CD4-positive, CD25-positive, alpha-beta regulatory T cell (primary cell): ENCODE measurements at places on chromosomes 7 and 10.

DNA sequence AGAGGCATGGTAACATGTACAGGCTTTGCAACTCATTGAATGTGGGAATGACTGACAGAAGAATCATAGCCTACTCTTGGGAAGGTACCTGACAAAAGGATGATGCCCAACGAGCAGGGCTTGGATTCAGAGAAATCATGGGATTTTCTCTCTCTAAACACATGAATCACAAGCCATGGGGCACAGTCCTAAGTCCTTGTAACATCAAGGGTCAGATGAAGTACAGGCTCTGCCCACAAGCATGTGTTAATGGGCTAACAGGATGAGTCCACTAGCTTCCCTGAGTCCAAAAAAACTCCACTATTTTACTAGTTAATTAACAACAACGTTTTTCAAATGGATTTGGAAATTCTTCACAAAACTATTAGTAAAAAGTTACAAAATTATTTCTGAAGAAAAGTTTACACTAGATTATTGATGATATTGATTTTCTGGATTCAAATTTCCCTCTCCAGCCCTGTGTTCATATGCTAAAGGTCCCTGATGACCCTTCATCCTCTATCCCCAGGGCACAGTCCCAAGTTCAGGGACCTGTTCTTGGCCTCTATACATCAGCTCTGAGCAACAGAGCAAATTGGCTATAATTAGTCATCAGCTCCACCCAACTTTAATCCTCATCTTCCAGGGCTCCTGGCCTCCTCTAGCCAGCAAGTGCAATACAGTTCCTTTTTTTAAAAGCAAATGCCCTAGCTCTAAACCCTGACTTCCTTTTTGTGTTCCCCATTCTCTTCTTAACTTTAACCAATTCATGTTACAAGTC lies 99.8 kb downstream of the GSAP start:
- H3K27ac ChIP-seq, result no peak overlapping the region
- H3K27me3 ChIP-seq, result no peaks in the 10 kb centered on the region
- H3K4me3 ChIP-seq, result no peak overlapping the region
- H3K36me3 ChIP-seq, result peaks cover 9% of the 10 kb centered on the region
- H3K4me1 ChIP-seq, result no peaks in the 10 kb centered on the region

GRCh38 chr10:51028420-51028819 lies 45.9 kb upstream of the PRKG1 start:
- no peaks in the 10 kb centered on the region for H3K4me1 ChIP-seq
- H3K27ac ChIP-seq, result no peak overlapping the region
- no peak for DNase-seq
- no peaks in the 10 kb centered on the region for H3K36me3 ChIP-seq
- H3K4me3 ChIP-seq, result no peak overlapping the region

DNA sequence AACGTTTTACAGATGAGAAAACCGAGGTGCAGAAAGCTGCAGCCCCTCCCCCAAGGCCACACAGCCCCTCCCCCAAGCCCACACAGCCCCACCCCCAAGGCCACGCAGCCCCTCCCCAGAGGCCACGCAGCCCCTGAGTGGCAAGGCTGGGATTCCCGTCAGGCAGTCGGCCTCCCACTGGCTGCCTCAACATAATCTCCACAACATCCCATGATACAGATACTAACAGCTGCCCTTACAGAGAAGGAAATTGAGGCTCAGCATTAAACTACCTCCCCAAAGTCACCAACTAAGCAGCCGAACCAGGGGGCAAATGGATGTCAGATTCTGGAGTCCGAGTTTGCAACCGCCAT lies 15.9 kb downstream of the SH3PXD2A start:
- no peaks in the 10 kb centered on the region for H3K36me3 ChIP-seq
- H3K27me3 ChIP-seq, result no peaks in the 10 kb centered on the region

DNA sequence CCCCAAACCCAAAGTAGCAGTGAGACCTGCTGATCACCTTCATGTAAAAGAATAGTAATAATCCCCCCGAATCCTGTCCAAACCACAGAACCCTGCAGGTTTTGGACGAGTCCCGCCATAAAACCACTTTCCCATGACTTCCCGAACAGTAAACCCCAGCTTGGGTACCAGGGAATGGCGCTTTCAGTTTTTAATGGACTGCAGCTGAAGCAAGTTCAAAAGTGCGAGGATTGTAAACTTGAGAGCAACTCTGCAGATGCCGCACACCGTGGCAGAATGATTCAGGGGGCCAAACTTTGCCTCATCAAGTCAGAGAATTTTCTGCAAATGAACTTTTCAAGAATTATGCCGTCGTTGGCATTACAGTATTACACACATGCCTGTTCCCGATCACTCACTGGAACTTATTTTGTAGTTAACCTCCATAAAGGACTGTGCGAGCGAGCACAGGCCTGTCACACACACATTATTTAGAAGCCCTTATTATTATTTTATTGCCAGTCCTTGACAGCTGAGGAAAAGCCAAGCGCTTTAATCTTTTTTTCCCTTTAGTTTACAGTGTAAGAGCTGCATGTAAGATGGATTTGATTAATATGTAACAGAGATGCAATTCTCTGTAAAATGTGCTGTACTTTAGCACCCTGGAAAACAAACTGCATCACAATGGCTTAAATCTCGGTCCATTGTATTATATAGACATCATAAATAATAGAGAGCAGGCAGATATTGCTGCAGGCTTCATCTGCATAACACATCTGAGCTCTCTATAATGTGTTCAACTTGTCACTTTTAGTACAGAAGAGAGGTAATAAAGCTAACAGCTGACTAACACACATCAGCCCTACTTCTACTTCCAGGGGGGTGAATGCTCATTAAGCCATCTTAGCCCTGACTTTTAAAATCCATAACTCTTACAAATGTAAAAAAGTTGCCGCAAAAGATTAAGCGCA lies 493.5 kb upstream of the GALNT17 start:
- no peak for DNase-seq
- H3K27me3 ChIP-seq, result no peaks in the 10 kb centered on the region
- no peaks in the 10 kb centered on the region for H3K36me3 ChIP-seq

- H3K36me3 ChIP-seq, result no peaks in the 10 kb centered on the region
- no peak overlapping the region for H3K27ac ChIP-seq
- no peak for DNase-seq
- H3K4me3 ChIP-seq, result no peak overlapping the region
- no peaks in the 10 kb centered on the region for H3K27me3 ChIP-seq
- peaks cover 16% of the 10 kb centered on the region for H3K4me1 ChIP-seq
Measured at GRCh38 chr10:112365451-112365850, 8.5 kb upstream of the ACSL5 start.

DNA sequence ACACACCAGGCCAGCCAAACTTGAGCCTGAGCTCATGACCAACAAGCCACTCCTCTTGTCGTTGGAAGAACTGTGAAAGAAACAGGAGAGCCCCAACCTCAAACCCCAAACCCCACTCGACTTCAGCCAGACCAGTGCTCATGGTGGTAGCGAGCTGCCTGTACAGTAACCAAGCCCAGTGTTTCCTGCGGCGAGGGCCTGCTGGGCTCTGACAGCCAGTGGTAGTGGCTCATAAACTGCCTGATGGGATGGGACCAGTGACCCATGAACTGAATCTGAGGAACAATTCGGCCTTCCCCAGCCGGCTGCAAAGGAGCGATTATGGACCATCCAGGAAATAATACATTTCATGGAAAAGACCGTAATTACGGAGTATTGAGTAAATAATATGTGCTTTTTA lies 191.9 kb downstream of the RPS24 start:
- DNase-seq, result no peak
- H3K27me3 ChIP-seq, result no peaks in the 10 kb centered on the region
- no peaks in the 10 kb centered on the region for H3K36me3 ChIP-seq
- no peak overlapping the region for H3K4me3 ChIP-seq

DNA sequence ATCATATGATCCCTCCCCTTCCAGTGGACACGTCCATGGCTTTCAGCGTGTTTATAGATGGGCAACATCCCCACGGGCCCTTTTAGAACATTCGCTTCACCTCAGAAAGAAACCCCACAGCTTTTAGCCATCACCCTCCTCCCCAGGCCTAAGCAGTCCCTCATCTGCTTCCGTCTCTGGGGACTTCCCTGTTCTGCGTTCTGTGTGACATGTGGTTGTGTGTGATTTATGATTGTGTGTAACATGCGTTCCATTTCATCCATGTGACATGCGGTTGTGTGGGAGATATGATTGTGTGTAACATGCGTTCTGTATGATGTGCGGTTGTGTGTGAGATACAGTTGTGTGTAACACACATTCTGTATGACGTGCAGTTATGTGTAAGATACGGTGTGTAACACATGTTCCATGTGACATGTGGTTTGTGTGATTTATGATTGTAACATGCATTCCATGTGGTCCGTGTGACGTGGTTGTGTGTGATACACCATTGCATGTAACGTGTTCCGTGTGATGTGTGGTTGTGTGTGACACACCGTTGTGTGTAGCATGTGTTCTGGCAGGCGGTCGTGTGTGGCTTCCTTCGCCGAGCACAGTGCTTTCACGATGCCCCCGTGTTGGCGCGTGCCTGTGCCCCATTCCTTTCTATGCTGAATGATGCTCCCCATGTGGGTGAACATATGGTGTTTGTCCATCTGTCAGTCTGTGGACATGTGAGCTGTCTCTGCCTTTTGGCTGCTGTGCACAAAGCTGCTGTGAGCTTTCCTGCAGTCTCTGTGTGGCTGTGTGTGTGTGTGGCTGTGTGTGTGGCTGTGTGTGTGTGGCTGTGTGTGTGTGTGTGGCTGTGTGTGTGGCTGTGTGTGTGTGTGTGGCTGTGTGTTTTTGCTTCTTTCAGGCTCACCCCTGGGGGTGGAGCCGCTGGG lies 26.2 kb downstream of the PWWP2B start:
- DNase-seq, result no peak
- no peaks in the 10 kb centered on the region for H3K36me3 ChIP-seq
- H3K27me3 ChIP-seq, result no peaks in the 10 kb centered on the region
- H3K4me3 ChIP-seq, result no peak overlapping the region
- H3K4me1 ChIP-seq, result peaks cover 17% of the 10 kb centered on the region

- DNase-seq, result no peak
- no peak overlapping the region for H3K27ac ChIP-seq
- no peaks in the 10 kb centered on the region for H3K36me3 ChIP-seq
- no peak overlapping the region for H3K4me3 ChIP-seq
- H3K4me1 ChIP-seq, result peaks cover 3% of the 10 kb centered on the region
- H3K27me3 ChIP-seq, result no peaks in the 10 kb centered on the region
Measured at GRCh38 chr10:114715171-114715670, 57.1 kb upstream of the ABLIM1 start.

DNA sequence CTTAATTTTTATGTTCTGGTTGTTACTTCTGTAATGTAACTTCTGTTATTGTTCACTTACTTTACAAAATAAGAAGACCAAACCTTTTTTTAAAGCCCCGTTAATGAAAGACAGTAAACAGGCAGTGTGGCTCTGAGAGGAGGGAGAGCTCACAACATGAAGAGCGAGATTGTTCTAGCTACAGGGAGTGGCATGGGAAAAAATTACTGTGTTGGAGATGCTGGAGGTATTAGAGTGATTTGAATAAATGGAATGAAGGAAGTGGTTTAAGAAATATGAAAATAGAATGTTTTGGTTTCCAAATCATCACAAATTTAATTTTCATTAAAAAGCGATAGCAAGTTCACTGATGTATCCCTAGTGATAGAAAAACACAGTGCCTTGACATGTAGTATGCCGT lies 31.8 kb downstream of the REEP3 start:
- no peaks in the 10 kb centered on the region for H3K27me3 ChIP-seq
- no peaks in the 10 kb centered on the region for H3K36me3 ChIP-seq
- H3K4me1 ChIP-seq, result no peaks in the 10 kb centered on the region
- no peak overlapping the region for H3K4me3 ChIP-seq

DNA sequence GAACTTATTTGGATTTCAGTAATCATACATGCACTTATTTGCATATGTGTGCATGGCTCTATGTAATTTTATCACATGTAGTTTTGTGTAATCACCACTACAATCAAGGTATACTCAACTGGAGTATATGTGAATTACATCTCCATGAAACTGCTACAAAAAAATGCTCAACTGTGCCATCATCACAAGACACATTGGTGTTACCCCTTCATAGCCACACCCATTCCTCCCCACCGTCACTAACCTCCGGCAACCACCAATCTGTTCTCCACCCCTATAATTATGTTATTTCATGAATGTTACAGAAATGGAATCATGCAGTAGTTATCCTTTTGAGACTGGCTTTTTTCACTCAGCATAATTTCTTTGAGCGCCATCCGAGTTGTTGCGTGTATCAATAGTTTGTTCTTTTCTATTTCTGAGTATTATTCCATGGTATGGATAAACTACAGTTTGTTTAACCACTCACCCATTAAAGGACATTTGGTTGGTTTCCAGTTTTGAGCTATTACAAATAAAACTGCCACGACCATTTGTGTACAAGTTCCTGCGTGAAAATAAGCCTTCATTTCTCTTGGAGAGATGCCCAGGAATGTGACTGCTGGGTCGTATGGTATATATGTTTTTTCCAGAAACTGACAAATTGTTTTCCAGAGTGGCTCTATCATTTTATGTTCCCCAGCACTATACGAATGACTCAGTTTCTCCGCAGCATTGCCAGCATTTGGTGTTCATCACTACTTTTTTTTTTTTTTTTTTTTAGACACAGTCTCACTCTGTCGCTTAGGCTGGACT lies 11.3 kb upstream of the SMO start:
- H3K36me3 ChIP-seq, result no peaks in the 10 kb centered on the region
- H3K4me3 ChIP-seq, result no peak overlapping the region
- no peak overlapping the region for H3K27ac ChIP-seq
- no peaks in the 10 kb centered on the region for H3K4me1 ChIP-seq
- peaks cover 6% of the 10 kb centered on the region for H3K27me3 ChIP-seq
- DNase-seq, result no peak

- H3K4me3 ChIP-seq, result no peak overlapping the region
- DNase-seq, result no peak
- no peak overlapping the region for H3K27ac ChIP-seq
- H3K27me3 ChIP-seq, result no peaks in the 10 kb centered on the region
Measured at GRCh38 chr7:31950091-31950755, 120.0 kb downstream of the PDE1C start.
